ENCODE measurements at places on chromosomes 2 and 18.
A peak's percentile ranks its signal among the peaks of the same experiment; 100 is the strongest.

DNA sequence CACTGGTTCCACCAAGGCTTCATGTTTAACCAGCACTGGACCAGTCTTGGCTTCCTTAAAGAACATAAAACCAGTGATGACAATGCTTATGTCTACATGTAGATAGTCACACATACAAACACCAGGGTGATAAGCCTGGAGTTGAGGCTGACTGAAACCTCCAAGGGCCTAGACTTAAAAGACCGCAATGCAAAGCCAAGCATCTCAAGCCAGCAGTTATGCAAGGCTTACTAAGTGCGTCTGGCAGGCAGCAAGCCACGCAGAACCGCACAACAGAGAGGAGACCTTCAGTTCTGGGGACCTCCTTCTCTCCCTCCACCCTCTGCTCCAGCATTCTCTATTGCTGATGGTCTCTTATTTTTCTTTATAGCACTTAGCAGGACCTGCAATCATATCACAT lies 63.2 kb upstream of the ACAA2 start:
- ATAC-seq = no peak

GRCh38 chr2:144032566-144032965 lies 487.4 kb downstream of the ZEB2 start:
- no peak for ATAC-seq

GRCh38 chr2:191376981-191377629 lies 131.9 kb downstream of the MYO1B start:
- ATAC-seq = peak; percentile 96

GRCh38 chr18:74929110-74929509 lies 279.8 kb downstream of the PTGR3 start:
- no peak for ATAC-seq

- ATAC-seq = no peak
These were observed 39.5 kb upstream of the TFPI start for GRCh38 chr2:187593697-187594096.

DNA sequence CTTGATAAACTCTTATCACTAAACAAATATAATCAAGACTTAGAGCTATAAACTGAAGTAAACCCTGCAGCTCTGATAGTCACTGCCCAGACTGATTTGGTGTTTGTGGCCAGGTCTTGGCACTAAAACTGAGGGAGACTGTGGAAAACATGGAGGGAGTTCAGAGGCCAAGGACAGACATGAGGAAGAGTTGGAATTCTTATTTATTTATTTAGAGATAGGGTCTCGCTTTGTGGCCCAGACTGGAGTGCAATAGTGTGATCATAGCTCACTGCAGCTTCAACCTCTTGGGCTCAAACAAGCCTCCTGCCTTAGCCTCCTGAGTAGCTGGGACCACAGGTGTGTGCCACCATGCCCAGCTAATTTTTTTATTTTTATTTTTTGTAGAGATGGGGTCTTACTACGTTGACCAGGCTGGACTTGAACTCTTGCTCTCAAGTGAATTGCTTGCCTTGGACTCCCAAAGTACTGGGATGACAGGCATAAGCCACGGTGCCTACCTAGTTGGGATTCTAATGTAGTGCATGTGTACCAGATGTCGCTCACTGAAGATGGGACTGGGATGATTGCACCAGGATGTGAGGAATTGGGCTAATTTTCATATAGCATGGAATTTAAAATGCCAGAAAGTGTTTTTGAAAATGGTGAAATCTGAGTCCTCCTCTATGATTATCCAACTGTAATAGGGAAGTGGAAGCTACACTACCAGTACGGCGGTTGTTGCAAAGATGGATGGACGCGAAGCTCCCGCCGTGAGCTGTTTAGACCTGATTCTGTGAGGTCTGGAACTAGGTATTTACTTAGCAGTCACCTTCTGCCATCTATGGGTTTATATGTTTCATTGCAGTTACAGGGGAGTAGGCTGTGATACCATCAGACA lies 52.7 kb upstream of the CTLA4 start:
- ATAC-seq = peak; percentile 79

GRCh38 chr2:132609101-132609890 lies 60.7 kb downstream of the LYPD1 start:
- ATAC-seq = no peak

GRCh38 chr2:9145109-9145751 lies 61.4 kb upstream of the ASAP2 start:
- ATAC-seq = peak; percentile 23

Data from gastroesophageal sphincter (tissue), 4 donors.